ENCODE measurements at places on chromosomes 2 and 18.

DNA sequence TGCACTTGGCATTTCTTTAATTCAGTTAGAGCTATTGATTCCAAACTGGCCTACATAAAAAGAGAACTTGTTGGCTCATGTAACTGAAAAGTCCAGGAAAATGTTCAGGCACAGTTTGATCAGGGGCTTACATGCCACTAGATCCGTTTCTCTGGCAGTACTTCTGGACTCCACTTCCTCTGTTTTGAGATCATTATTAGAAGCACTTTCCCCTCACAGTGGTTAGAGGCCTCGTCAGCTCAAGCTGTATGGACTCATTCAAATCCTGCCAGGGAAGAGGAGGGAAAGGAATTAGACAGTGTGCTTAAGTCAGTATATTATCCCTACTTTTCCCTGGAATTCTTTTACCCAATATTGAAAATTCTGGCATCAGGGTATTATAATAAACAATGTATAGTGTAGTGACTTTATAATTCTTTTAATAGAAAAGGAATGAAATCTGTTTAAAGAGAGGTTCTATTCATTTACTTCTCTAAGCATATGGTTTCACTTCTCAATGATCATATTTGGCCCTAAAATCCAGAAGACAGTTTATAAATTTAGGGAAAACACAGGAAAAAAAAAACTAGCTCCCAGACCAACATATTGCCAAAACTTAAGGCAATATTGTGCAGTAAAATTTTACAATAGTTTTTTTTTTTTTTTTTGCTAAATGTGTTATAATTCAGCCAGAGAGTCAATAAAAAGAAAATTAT, 92.0 kb downstream of the ARMC9 start:
- DNase-seq: no peak

DNA sequence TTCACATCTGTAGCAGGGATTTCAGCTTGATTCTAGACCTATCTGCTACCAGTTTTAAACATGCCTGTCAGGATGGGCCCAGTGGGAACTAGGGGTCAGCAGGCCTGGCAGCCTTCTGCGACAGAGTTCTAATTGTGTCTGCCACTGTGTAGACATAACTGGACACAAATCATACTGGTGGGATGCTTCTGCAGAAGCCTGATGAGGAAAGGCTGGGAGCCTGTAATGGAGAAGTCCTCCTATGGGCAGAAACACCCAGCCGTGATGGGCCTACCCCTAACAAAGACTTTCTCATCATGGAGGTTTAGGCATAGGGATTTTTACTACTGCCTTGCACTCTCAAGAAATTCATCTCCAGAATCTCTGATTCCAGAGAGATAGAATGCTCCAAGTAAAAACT, 166.9 kb downstream of the PDE11A start:
- DNase-seq: no peak

- DNase-seq: no peak
These were observed 291.8 kb upstream of the TNP1 start for GRCh38 chr2:217151509-217152206.

GRCh38 chr2:126208266-126208665, 447.7 kb upstream of the GYPC start:
- no peak for DNase-seq

DNA sequence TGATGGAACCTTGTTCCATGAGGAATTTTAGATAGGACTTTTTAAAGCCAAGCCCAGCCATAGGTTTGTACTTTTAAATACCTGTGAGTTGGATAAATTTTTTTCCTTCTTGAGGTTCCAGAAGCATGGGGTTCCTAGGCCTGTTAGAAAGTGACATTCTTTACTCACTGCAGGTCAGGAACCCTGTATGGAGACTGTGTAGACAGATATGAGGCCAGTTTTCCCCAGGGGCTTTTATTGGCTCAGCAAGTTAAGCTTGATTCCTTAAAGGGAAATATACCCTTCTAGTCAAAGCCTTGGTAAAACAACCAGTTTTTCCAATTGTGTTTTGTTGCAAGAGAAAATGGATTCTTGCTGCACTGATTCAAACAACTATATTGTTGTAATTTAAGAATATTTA, 38.4 kb upstream of the GMCL1 start:
- no peak for DNase-seq

DNA sequence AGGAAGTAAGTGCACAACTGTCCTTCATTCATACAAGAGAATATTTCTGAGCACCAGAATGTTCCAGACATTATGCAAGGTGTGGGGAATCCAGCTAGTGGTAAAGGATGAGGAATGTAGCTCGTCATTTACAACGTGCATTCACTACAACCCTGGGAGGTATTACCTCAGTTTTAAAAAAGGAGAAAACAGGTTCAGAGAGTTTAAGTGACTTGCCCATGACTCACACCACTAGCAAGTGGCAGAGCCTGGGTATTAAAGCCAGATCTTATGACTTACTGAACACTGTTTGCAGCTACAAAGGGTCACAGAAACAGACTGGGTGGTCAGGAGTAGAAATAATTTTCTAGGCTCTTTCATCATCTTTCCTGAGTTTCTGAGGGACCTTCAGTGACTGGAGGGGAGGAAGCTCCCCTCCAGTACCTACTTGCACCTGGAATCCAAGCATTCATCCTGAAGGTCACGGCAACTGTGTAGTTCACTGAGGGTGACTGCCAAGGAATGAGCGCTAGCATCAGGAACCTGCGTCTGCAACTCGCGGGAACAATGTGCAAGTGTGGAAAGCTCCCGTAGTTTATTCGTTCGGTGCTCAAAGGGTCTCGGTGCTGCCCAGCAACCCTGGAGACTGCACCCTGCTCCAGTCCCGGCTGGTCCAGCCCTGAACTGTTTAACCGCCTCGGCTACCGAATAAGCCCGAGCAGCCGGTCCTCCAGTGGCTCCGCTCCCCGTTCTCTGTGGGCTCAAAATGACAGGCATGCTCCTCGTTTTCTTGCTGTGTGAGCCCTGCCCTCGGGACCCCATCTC, 647 bp downstream of the CCDC121 start:
- DNase-seq: no peak

DNA sequence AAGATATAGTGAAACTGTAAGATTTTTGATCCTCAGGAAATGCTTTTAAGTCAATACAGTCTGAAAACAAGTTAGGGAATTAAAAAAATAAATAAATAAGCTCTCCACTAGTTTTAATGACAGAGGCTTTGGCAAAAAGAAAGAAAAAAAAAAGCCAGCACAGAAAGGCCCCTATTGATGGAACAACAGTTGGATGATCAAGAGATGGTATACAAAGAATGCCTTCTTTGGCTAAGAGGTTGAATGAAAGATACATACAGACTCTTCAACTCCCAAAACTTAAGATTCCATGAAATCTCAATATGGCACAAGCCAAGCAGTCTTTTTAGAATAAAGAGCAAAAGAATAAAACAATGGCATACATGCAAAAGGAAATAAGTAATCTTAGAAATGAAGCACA, 64.0 kb upstream of the GALNT5 start:
- DNase-seq: no peak

GRCh38 chr18:35158728-35159450, 81.9 kb upstream of the ZNF397 start:
- DNase-seq: no peak

- no peak for DNase-seq
These were observed 55.1 kb downstream of the CPS1 start for GRCh38 chr2:210611466-210611865.

DNA sequence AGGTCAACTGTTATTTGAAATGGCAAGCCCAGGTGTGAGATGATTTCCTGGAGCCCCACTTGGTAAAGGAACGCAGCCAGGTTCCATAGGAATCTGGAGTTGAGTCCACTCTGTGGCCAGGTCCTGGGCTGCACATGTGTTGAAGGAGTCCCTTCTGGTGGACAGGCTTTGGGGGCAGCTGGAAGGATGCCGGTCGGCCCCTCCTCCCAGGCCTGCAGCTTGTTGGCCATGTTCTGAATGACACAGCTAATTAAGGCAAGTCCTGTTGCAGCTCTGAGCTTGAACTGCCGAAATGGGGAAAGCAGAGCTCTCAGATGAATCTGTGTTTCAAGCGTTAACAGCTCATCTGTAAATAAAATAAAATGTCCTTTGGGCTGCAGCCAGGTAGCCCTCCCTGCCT, 23.8 kb downstream of the EN1 start:
- no peak for DNase-seq

GRCh38 chr2:171880774-171881173, 13.3 kb downstream of the SLC25A12 start:
- DNase-seq: no peak

GRCh38 chr18:63844254-63844653, 43.3 kb upstream of the SERPINB2 start:
- no peak for DNase-seq

GRCh38 chr2:195304310-195304709, 352.7 kb upstream of the SLC39A10 start:
- no peak for DNase-seq

GRCh38 chr18:1657876-1658275, 753.2 kb downstream of the ADCYAP1 start:
- DNase-seq: no peak

DNA sequence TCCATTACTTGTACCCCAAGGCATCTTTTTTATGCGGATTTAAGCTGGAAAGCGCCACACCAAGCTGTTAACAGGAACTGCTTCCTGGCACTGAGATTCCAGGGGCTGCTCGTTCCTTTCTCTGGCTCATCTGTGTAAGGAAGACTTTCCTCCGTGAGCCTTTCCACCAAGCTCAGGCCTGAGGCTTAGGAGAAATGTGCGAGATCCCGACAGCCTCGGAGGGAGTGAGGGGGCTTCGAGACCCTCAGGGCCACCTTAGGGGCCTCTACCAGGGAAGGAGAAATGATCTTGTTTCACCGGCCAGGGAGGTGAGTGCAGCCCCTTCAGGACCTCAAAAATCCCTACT, 17.1 kb downstream of the B3GNT7 start:
- no peak for DNase-seq

GRCh38 chr2:168781191-168781817, 21.1 kb upstream of the NOSTRIN start:
- DNase-seq: no peak

- no peak for DNase-seq
These were observed 27.3 kb downstream of the RPL37A start for GRCh38 chr2:216525972-216526371.

DNA sequence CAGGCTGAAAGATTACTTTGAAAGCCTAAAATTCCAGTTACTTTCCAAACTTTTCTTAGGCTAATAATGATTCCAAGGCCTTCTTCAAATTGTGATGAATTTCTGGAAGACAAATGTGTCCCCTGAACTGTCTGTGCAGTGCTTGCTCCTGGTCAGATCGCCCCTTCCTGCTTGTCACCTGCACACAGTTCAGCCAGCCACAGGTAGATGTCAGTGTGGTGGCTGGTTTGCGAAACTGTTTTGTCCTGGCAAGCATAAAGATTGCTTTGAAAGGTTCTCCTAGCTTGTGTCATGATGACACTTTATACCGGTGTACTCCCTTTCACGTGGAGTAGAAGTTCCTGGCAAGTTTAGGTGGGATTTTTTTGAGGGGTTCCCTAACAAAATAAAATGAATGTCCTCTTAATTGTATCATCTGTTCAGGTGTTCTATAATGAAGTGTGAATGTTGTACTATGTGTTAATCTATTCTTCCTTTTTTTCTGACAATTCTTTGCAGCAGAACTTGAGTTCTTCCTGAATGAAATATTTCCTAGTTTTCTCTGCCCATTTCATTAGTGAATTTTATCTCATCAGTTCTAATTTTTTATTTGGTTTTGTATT, 298.8 kb downstream of the ZNF407 start:
- DNase-seq: no peak

- DNase-seq: no peak
These were observed 3.3 kb upstream of the ORC2 start for GRCh38 chr2:200966770-200967169.

DNA sequence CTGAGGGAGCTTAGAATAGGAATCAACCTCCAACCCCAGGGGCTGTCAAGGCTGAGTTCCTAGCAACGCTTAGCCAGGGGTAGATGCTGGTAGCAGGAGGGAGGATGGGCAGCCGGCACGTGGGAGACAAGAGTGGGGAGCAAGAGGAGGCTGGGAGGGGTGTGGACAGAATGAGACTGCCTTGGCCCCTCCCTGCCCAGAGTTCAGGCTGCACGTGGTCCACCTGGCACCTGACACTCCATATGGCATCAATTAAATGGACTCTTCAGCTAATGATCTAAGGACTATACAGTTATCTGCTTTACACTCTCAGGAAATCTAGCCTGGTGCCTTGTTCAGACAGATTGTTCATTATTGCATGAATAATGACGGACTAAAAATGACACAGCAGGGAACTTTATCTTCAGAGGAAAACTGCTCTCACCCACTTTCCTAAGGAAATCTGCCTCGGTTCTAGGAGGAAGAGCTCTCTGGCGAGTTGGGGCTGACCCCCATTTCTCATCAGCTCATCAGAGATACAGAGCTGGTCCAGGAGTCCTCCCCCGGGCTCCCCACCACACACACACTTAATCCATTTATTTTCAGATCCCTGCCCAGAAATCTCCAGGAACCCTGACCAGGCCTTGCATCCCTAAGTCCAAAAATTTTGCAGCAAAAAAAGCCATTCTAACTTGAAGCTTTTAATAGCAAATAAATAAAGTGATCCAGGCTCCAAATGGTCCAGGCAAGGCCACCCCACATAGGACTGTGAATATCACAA, 102.1 kb upstream of the CDC42EP3 start:
- no peak for DNase-seq

DNA sequence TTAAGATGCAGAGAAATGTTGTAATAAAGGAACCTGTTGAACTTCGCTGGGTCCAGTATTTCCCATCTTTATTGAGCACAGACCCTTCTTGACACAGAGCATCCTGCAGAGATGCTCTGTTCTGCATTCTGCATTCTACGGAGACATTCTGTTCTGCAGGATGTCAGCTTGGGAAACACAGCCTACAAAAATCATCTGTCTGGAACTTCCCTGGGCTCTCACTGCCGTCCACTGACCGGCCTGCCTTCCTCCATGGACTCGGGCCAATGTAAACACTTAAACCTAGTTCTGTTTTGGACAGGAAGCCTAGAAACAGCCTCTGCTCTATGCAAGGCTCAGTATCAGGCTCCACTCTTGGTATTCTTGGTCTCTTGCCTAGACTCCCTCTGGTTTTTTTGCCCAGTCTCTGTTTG, 90.0 kb upstream of the PPP1CB start:
- no peak for DNase-seq

GRCh38 chr2:33786881-33787280, 187.8 kb upstream of the FAM98A start:
- no peak for DNase-seq

GRCh38 chr2:15672961-15673918, 81.6 kb downstream of the DDX1 start:
- DNase-seq: no peak

DNA sequence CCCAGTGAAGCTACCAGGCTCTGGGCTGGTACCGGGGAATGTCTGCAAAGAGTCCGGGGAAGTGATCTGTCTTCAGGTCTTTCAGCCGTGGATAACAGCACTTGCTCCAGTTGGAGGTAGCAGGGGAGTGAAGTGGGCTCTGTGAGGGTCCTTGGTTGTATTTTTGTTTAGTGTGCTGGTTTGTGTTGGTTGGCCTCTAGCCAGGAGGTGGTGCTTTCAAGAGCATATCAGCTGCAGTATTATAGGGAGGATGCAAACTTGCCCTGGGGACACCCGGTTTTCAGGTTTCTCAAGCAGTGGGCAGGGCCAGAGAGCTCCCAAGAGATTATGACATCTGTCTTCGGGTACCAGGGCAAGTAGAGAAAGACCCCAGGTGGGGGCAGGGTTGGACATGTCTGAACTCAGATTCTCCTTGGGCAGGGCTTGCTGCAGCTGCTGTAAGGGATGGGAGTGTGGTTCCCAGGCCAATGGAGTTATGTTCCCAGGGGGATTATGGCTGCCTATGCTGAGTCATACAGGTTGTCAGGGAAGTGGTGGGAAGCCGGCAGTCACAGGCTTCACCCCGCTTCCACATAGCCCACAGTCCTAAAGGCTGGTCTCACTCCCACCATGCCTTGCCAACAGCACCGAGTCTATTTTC, 34.4 kb downstream of the ACAA2 start:
- no peak for DNase-seq

- peak; percentile 37 for DNase-seq
These were observed 208.8 kb downstream of the CCDC178 start for GRCh38 chr18:33231474-33232317.

All from activated T-cell treated with anti-CD3 and anti-CD28 coated beads for 48 hours (primary cell).